ENCODE measurements at places on chromosomes 2 and 18. TPM values are rescaled to one million over a fixed set of nuclear protein-coding genes. Genes with fewer than 3 reads are reported as not detected.

GRCh38 chr2:83686863-83687262 is 772.2 kb downstream of the SUCLG1 start:
- DNase-seq: no peak

DNA sequence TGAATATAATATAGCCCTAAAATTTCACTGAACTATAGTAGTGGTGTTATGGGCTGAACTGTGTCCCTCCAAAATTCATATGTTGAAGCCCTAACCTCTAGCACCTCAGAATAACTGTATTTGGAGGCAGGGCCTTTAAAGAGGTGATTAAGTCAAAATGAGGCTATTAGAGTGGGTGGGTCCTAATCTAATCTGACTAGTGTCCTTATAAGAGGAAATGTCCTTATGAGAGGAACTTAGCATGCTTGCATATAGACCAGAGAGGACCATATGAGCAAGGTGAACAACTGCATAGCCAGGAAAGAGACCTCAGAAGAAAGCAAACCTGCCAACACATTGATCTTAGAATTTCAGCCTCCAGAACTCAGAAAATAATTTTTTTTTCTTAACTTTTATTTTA is 238.4 kb downstream of the ZEB2 start:
- DNase-seq: no peak

- DNase-seq: no peak
These were observed 35.0 kb upstream of the DYNAP start for GRCh38 chr18:54555996-54556395.

Gene SCYGR4
- not detected for polyA plus RNA-seq

DNA sequence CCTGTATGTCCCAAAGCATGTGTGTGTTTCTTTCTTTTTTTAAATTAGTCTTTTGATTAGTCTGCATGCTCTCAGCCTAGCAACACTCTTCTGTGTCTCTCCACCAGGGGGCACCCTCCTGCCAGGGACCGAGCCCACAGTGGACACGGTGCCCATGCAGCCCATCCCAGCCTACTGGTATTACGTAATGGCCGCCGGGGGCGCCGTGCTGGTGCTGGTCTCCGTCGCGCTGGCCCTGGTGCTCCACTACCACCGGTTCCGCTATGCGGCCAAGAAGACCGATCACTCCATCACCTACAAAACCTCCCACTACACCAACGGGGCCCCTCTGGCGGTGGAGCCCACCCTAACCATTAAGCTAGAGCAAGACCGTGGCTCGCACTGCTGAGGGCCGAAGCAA is 93.8 kb downstream of the NRP2 start:
- DNase-seq: peak; percentile 61

GRCh38 chr18:63088262-63088661 is 231.3 kb downstream of the BCL2 start:
- DNase-seq: no peak

DNA sequence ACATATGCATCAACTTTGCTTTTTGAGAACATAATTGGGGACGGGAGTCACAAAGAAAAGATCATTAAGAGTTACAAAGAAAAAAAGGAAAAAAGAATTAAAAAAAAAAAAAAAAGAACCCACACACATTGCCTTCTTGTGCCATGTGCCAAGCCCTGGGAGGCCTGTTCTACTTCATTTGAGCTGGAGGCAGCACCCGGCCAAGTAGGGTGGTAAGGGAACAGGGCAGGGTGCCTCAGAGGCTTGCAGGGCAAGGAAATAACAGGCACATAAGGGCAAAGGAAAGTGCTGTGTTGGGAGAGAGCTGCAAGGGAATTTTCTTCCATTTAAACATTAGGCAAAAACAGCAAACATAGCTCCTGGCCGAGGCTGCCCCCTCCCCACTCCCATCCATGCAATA is 418.0 kb downstream of the TMEM182 start:
- no peak for DNase-seq

Gene ACKR3
- not detected for polyA plus RNA-seq

All from SK-N-SH (cell line).